Small intestine (tissue), 16 donors: ENCODE measurements at places on chromosomes 7 and 10. TPM values are rescaled to one million over a fixed set of nuclear protein-coding genes. Genes with fewer than 3 reads are reported as not detected.

DNA sequence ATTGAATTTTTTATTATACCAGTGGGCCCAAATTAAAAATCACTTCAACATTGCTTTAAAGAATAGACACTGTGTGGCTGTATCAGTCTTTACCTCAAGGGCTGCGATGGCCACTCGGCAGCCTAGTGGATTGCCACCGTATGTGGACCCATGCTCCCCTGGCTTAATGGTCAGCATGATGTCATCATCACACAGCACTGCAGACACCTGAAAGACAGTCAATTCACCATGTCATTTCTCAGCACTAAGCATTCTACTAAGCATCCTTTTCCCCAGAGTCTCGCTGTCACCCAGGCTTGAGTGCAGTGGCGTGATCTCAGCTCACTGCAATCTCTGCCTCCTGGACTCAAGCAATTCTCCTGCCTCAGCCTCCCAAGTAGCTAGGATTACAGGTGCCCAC, 17.1 kb downstream of the OAT start:
- H3K4me3 ChIP-seq, result no peak overlapping the region
- no peaks in the 10 kb centered on the region for H3K4me1 ChIP-seq
- H3K36me3 ChIP-seq, result peaks cover 59% of the 10 kb centered on the region
- DNase-seq, result no peak
- H3K27ac ChIP-seq, result no peak overlapping the region
- H3K27me3 ChIP-seq, result no peaks in the 10 kb centered on the region

- no peaks in the 10 kb centered on the region for H3K36me3 ChIP-seq
- no peak overlapping the region for H3K4me3 ChIP-seq
- H3K4me1 ChIP-seq, result peaks cover 15% of the 10 kb centered on the region
- H3K27ac ChIP-seq, result peak overlapping the region; percentile 35
- DNase-seq, result peak; percentile 74
- no peaks in the 10 kb centered on the region for H3K27me3 ChIP-seq
Measured at GRCh38 chr7:149883452-149883861, 9.7 kb downstream of the ATP6V0E2 start.

GRCh38 chr7:136064081-136064480, 86.9 kb upstream of the MTPN start:
- no peak overlapping the region for H3K4me3 ChIP-seq
- no peaks in the 10 kb centered on the region for H3K4me1 ChIP-seq
- no peaks in the 10 kb centered on the region for H3K36me3 ChIP-seq
- H3K27ac ChIP-seq, result no peak overlapping the region
- H3K27me3 ChIP-seq, result no peaks in the 10 kb centered on the region

GRCh38 chr7:154304231-154304630, 252.0 kb downstream of the DPP6 start:
- H3K4me1 ChIP-seq, result no peaks in the 10 kb centered on the region
- H3K27me3 ChIP-seq, result no peaks in the 10 kb centered on the region
- no peaks in the 10 kb centered on the region for H3K36me3 ChIP-seq
- H3K4me3 ChIP-seq, result no peak overlapping the region

DNA sequence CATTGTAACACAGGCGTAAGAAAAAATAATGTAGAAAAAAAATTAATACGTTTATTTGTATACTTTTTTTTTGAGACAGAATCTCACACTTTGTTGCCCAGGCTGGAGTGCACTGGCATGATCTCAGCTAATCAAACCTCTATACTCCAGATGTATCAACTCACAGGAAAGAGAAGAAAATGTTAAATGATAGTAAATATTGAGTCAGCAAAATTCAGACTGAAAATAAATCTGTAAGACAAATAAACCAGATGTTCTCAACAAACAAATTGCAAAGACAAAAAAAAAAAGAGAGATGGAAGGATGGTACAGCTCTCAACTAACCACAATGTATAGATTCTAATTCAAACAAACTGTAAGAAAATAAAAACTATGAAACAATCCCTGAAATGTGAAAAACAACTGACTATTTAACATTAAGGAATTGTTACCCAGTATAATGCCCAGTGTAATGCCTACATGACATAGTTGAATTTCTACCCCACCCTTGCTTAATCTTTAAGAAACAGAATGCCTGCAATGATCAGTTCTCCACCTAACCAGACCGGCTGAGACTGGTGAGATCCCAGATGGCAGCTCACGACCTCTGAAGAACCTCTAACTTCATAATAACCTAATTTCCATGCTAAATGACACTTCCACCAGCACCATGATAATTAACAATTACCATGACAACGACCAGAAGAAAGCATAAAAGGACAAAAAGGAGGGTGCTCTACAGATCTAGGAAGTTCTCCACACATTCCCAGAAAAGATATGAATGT, 272.0 kb upstream of the GNAI1 start:
- H3K27me3 ChIP-seq, result no peaks in the 10 kb centered on the region
- H3K36me3 ChIP-seq, result no peaks in the 10 kb centered on the region
- no peak overlapping the region for H3K27ac ChIP-seq

The ANKRD26 gene
- polyA plus RNA-seq, result 8.9 TPM

DNA sequence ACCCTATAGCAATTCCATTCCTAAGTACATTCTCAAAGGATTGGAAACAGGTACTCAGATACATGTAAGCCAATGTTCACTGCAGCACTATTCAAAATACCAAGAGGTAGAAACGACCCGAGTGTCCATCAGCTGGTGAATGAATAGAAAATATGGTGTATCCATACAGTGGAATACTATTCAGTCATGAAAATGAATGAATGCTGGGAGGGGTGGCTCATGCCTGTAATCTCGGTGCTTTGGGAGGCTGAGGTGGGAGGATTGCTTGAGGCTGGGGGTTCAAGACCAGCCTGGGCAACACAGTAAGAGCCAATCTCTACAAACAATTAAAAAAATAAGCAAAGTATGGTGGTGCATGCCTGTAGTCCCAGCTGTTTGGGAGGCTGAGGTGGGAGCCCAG, 62.8 kb downstream of the CLEC2L start:
- no peaks in the 10 kb centered on the region for H3K4me1 ChIP-seq
- peaks cover 20% of the 10 kb centered on the region for H3K36me3 ChIP-seq
- no peaks in the 10 kb centered on the region for H3K27me3 ChIP-seq
- H3K27ac ChIP-seq, result no peak overlapping the region

GRCh38 chr7:117312593-117313580, 10.0 kb downstream of the WNT2 start:
- no peaks in the 10 kb centered on the region for H3K4me1 ChIP-seq
- no peak overlapping the region for H3K27ac ChIP-seq
- H3K27me3 ChIP-seq, result no peaks in the 10 kb centered on the region
- no peak for DNase-seq
- H3K4me3 ChIP-seq, result no peak overlapping the region
- H3K36me3 ChIP-seq, result no peaks in the 10 kb centered on the region

DNA sequence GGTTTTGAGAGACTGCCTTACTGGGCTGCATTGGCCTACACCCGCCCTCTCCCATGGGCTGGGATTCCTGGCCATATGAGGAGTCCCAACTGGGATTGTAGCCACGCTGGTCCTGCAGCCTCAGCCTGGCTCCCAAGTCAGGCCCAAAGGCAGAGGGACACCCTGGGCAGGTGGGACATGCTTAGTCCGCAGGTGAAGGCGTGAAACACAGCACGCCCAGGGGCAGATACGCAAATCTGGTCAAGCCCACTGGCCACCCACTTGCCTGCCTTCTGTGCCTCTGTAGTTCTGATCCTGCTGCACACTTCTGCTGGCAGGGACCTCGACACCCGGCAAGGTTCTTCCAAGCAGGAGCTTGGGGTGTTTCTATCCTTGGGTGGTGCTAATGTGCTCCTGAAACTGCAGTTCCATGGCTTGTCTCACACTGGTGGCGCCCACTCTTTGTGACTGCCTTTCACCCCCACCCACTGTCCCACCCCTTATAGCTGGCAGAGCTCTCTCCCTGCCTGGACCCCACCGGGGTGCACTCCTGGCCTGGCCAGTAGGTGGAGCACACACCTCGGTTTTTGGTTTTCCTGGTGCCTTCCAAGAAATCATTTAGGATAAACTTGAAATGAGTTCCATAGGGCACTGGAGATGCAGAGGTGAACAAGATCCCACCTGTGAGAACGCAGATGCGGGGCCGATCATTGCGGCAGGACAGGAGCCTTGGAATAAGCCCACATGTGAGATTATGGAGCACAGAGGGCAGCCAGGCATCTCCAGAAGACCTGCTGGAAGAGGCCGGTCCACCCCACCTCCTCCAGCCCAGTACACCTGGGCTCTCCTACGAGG, 47.9 kb downstream of the MKI67 start:
- H3K36me3 ChIP-seq, result peaks cover 45% of the 10 kb centered on the region
- no peaks in the 10 kb centered on the region for H3K4me1 ChIP-seq
- no peak overlapping the region for H3K27ac ChIP-seq
- DNase-seq, result peak; percentile 45
- no peak overlapping the region for H3K4me3 ChIP-seq
- H3K27me3 ChIP-seq, result no peaks in the 10 kb centered on the region

DNA sequence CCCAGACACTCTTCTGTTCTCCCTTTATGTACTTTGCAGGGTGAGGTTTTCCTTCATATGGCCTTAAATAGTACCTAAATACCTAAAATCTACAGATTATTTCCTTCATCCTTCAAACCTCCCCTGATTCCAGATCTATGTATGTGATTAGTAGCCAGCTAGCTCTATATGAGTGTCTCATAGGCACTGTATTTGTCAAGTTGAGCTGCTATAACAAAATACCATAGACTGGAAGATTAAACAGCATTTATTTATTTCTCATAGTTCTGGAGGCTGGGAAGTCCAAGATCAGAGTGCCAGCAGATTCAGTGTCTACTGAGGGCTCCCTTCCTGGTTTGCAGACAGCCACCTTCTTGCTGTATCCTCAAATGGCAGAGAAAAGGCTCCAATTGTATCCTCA, 60.6 kb upstream of the MSRB2 start:
- no peaks in the 10 kb centered on the region for H3K4me1 ChIP-seq
- H3K27me3 ChIP-seq, result no peaks in the 10 kb centered on the region
- no peak overlapping the region for H3K27ac ChIP-seq
- no peaks in the 10 kb centered on the region for H3K36me3 ChIP-seq
- H3K4me3 ChIP-seq, result no peak overlapping the region

GRCh38 chr7:91692800-91693199, 187.7 kb downstream of the MTERF1 start:
- no peaks in the 10 kb centered on the region for H3K4me1 ChIP-seq
- DNase-seq, result no peak
- H3K27ac ChIP-seq, result no peak overlapping the region
- H3K27me3 ChIP-seq, result no peaks in the 10 kb centered on the region
- H3K4me3 ChIP-seq, result no peak overlapping the region

- no peak overlapping the region for H3K27ac ChIP-seq
- H3K36me3 ChIP-seq, result no peaks in the 10 kb centered on the region
- peaks cover 8% of the 10 kb centered on the region for H3K4me1 ChIP-seq
- no peak overlapping the region for H3K4me3 ChIP-seq
Measured at GRCh38 chr7:95476072-95476847, 9.5 kb upstream of the ASB4 start.

- peaks cover 5% of the 10 kb centered on the region for H3K4me1 ChIP-seq
- no peak overlapping the region for H3K27ac ChIP-seq
- DNase-seq, result no peak
- no peak overlapping the region for H3K4me3 ChIP-seq
- no peaks in the 10 kb centered on the region for H3K27me3 ChIP-seq
Measured at GRCh38 chr7:38189231-38189938, 11.3 kb downstream of the STARD3NL start.

DNA sequence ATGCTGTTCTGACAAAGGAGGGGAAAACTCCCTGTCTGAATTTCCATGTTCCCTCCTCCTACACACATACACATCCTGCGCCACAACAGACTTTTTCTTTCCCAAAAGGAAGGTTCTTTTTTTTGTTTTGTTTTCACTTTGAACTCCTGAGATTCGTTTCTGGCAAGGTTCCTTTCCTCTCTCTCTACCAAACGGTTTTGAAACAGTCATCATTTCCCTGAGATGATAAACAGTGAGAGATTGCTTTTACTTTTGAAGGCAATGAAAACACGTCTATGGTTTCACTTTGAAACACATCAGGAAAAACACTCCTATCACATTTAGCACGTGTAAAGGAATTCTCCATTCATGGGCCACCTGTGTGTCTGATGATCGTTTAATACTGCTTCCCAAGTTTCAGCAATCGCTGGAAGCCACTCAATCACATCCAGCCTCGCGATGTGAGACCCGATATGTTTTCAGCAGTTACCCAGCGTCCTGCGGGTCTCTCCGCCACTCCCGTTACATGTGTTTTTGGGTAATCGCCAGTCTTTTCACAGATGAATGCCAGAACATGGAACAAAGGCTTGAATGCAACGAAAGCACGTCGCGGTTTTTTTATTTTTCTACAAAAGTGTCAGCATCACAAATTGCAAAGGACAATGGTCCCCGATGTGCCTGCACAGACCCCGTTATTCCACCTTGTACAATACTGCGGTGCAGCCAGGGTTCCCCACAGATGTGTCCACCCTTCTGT, 62.8 kb upstream of the CUX1 start:
- H3K27me3 ChIP-seq, result no peaks in the 10 kb centered on the region
- no peak overlapping the region for H3K4me3 ChIP-seq
- no peak overlapping the region for H3K27ac ChIP-seq

DNA sequence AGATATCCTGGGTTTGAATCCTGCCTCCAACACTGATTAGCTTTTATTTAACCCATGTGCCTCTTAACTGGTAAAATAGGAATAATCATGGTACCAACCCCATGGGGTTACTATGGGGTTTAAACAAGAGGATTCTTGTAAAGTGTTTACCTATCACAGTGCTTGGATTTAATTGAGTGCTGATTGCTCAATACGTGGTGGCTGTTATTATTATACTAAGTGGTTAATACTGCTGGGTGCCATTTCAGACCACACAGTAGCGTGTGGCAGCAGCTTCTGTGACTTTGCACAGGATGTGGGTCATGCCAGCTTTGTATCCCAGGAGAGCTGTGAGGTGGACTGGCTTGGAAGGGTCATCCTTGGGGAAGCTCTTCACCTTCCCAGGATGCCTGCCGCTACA, 177.2 kb downstream of the SEC23IP start:
- no peak for DNase-seq
- H3K36me3 ChIP-seq, result no peaks in the 10 kb centered on the region
- H3K4me1 ChIP-seq, result no peaks in the 10 kb centered on the region
- H3K27me3 ChIP-seq, result peaks cover 4% of the 10 kb centered on the region

DNA sequence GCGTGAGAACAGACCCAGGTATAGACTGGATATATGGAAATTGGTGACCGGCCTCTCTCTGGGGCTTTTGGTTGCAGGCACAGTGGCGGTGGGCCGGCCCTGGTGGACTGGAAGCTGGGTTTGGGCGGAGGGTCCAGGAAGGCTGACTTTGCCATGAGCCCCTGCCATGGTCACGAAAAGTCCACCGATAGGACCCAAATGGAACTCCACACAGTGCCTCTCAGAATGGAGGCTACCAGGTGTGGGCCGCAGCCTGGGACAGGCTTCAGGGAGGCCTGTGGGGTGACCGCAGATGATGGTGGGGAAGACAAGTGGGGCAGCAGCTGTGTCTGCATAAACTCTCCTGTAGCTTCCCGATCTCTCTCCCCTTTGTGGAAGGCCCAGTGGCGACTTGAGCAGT, 123.2 kb downstream of the DNAJB6 start:
- DNase-seq, result no peak
- no peaks in the 10 kb centered on the region for H3K36me3 ChIP-seq
- no peak overlapping the region for H3K4me3 ChIP-seq
- no peak overlapping the region for H3K27ac ChIP-seq
- H3K4me1 ChIP-seq, result no peaks in the 10 kb centered on the region
- H3K27me3 ChIP-seq, result peaks cover 6% of the 10 kb centered on the region

DNA sequence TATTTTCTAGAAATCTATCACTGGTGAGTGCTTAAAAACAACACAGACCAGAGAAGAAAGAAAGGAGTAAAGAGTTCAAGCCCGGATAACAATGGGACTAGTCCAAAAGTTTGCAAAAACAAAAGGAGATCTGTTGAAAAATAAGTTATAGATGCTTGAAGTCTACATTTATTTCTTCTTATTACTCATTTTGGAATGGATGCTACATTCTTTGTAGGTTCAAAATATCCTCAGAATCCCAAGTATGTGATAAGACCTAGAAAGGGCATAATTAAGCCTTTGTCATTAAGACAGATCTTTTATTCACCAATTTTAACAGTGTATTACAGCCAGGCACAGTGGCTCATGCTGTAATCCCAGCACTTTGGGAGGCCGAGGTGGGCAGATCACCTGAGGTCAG, 42.7 kb upstream of the ITGB8 start:
- peaks cover 11% of the 10 kb centered on the region for H3K4me1 ChIP-seq
- no peaks in the 10 kb centered on the region for H3K27me3 ChIP-seq
- H3K36me3 ChIP-seq, result no peaks in the 10 kb centered on the region
